Stimulated activated CD4-positive, alpha-beta T cell treated with anti-CD3 and anti-CD28 coated beads, Interleukin-4, amount 100 ng/mL, for 48 hours (primary cell): ENCODE measurements at places on chromosomes 2 and 18.

GRCh38 chr2:29063056-29063455, 11.3 kb downstream of the PCARE start:
- no peak for DNase-seq

- DNase-seq = no peak
These were observed 628 bp upstream of the CAPG start for GRCh38 chr2:85410584-85411404.

DNA sequence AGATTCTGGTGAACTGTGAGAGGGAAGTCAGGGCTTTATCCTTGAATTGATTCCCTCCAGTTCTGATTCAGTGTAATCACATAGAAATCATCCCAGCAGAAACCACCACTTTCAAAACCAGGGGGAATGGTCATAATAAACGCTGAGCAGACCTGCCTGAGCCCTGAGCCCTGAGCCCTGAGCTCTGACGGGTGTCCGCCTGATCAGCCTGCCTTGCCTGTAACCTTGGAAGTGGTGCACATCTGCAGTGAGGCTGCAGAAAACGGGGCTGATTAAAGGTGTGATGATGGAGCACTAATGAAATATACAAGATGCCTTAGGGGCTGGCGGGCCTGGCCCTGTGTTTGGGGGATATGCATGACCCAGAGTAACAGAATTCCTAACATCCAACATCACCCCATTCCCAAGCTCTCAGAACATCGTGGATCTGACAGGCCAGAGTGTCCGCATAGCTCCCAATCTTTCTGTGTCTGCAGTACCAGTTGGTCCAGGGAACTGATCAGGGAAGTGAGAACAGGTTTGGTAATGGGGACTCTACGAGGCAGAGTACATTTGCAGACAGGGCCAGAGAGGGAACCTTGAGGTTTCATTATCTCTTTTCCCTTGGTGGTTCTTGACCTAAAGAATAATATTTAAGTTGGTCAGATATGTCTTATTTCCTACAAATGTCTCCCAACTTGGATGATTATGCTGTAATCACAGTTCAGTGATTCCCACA, 37.8 kb downstream of the KCTD18 start:
- DNase-seq = no peak

- DNase-seq = no peak
These were observed 52.6 kb downstream of the CXCR4 start for GRCh38 chr2:136065384-136065783.

GRCh38 chr2:23627236-23628009, 242.4 kb downstream of the KLHL29 start:
- DNase-seq = no peak
